T-helper 17 cell (primary cell): ENCODE measurements at places on chromosomes 12 and 14.

DNA sequence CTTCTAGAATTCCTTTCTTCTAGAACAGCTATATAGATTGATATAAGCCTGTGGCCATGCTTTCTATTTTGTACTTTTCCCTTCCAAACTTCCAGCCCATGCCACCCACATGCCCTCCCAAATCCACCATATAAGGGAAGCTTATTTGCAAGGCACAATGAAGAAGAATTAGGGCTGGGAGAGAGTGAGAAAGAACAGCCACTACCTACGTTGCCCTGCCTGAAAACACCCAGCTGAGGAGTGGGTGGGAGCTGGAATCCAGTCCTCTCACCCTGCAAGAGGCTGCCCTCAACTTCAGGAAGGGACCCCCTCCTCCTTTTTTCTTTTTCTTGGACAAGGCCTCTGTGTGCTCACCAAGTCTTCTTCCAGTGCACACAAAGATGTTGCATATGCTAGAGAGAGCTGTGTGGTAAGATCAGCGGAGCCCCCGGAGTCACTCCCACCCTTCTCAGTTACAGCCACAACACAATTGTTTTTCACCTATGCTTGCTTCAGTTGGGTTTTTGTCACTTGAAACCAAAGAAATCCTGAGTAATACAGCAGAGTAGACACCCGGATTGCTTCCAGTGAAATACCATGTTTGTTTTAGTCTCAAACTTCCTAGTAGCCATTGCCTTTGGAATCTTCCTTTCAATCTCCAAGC lies 38.8 kb downstream of the CDKL1 start:
- DNase-seq, result no peak

DNA sequence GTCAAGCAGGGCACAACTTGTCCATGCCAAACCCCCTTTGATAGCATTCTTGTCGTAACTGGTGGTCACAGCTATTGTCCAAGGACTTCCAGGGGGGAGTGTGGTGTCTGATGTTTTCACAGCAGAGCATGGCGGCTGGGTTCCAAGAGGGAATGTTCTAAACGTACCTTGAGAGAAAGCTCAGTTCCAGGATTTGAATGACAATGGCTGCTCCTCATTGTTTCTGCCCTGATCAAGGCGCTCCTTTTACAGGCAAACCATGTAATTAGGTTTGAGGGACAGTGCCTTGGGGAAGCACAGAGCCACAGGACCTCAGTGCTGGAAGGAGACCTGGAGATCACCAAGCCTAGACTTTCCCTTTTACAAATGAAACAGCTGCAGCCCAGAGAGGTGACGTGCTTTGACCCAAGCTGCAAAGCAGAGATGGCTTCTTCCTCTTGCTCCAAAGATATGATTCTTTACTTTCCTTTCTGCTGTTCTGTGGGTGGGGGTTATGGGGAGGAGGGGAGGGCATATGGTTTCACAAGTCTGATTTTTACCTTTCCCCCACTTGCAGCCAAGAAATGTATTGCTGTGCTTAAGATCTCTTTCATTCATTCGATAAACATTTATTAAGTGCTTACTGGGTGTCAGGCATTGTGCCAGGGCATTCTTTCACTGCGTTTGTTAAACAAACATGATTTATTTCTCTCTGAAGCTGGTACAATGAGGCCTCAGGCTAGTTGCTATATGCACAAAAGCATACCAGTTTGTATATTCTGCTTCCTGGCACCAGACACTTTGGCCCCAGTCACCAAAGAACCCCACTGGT lies 172.8 kb downstream of the KTN1 start:
- DNase-seq, result no peak

DNA sequence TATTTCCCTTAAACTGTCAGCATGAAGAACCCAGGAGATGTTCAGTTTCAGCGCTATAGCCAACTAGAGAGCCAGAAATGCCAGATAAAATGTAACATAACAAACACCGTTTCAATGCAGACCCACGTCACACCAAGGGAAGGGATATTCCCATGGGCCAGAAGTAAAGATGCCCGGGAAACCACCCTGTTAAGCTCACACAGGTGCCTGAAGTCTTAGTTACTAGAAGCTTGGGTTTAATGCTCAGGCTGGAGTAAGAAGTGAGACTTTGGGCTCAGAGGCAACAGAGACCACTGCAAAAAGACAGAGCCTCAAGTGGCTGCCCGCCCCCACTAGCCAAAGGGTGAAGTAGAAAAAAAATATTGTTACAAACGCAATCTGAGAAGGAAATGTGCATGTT lies 52.3 kb downstream of the SYNE3 start:
- no peak for DNase-seq

DNA sequence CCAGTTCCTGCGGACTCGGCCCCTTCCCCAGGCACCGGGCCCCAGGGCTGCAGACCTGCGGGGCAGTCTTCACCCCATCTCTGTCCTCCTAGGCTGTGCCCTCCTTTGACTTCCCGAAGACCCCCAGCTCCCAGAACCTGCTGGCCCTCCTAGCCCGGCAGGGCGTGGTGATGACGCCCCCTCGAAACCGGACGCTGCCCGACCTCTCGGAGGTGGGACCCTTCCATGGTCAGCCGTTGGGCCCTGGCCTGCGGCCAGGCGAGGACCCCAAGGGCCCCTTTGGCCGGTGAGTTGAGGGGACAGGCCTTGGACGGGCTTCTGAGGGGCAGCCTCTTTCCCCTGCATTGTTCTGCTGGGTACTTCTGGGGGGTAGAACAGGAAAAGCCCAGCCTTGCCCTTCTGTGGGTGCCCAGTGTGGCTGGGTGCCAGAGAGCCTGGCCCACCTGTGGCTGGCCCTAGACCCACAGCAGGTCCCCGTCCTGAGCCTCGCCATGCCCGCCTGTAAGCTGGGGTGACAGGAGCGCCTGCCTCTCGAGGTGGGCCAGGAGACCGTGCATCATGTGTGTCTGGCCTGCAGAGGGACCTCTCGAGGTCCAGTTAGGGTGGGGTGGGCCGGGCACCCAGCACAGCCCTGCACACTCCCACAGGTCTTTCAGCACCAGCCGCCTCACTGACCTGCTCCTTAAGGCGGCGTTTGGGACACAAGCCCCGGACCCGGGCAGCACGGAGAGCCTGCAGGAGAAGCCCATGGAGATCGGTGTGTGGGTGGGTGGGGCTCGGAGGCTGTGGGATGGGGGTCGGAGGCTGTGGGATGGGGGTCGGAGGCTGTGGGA lies 12.6 kb upstream of the PUS1 start:
- no peak for DNase-seq

- no peak for DNase-seq
These were observed 457.2 kb downstream of the TMTC2 start for GRCh38 chr12:83143950-83144349.

GRCh38 chr12:42468921-42469320 lies 120.6 kb downstream of the PRICKLE1 start:
- no peak for DNase-seq

DNA sequence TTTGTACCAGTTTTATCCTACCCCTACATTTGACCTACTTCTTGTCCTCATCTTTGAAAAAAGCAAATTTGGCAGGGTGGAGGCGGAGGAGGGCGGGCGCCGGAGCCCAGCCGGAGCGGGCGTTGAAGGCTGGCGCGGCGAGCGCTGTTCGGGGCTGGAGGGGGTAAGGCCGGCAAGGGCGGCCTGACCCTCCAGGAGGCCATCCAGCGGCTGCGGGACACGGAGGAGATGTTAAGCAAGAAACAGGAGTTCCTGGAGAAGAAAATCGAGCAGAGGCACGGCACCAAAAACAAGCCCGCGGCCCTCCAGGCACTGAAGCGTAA lies 27.2 kb downstream of the FBXO34 start:
- no peak for DNase-seq

GRCh38 chr14:65167072-65167645 lies 64.8 kb upstream of the MAX start:
- DNase-seq, result no peak

- no peak for DNase-seq
These were observed 581.5 kb upstream of the TMEM132C start for GRCh38 chr12:127685491-127685890.

DNA sequence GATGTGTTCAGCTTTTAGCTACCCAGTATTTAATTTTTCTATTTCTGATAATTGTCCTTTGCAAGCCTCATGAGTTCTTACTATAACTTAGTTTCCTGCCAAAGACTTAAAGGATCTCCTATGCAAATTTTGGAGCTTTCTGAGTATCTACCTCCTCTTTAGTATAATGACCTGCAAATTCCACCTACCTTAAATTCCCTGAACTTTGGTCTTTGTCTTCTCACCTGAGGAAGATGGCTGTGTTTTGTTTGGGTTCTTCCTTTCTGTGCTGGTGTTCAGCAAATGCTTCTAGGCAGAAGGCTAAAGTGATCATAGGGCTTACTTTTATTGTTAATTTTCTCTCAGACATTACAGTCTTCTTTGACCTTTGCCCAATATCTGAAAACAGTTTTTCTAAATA lies 142.8 kb downstream of the FUT8 start:
- no peak for DNase-seq
